Stimulated activated CD4-positive, alpha-beta T cell treated with anti-CD3 and anti-CD28 coated beads, Interleukin-1b, Interleukin-23, amount 100 ng/mL, for 1 hour (primary cell): ENCODE measurements at places on chromosomes 2 and 18.

DNA sequence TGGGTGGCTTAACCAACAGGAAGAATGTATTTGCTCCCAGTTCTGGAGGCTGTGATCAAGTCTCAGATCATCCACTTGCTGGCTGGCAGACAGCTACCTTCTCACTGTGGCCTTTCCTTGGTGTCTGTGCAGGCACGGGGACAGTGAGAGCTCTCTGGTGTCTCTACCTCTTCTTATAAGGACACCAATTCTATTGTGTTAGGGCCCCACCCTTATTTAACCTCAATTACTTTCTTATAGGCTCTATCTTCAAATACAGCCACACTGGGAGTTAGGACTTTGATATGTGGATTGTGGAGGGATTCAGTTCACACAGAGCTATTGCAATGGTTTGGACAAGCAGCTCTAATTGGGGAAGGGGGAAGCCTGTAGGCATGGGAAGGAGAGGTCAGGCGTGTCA lies 25.3 kb upstream of the IL1RN start:
- no peak for DNase-seq

GRCh38 chr2:184416146-184416913 lies 182.0 kb upstream of the ZNF804A start:
- DNase-seq: no peak

GRCh38 chr2:238247002-238247822 lies 7.4 kb upstream of the HES6 start:
- no peak for DNase-seq

GRCh38 chr2:237736783-237737182 lies 61.8 kb upstream of the RBM44 start:
- DNase-seq: no peak

DNA sequence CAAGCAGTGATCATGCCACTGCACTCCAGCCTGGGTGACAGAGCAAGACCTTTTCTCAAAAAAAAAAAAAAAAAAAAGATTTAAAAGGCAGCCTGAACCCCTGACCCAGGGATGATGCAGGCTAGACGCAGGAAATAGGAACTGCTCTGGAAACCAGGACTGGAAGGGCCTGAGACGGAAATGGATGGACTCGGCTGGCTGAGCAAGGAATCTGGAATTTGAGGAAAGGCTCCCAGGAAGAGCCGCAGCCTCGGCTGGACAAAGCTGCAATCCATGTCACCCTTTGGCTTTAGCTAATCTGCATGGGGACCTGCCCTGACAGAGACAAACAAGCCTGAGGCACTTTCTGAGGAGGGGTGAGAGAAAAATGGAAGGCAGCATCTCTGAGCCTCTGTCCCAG lies 55.0 kb upstream of the DAPL1 start:
- DNase-seq: no peak
